Activated CD4-positive, alpha-beta T cell treated with anti-CD3 and anti-CD28 coated beads, Interleukin-10, Interleukin-2, amounts not matched to agents 100 ng/mL and 50 ng/mL, durations not matched to agents 16 hours and 8 hours (primary cell): ENCODE measurements at places on chromosomes 12 and 14.

- no peak for DNase-seq
These were observed 5.4 kb downstream of the FOXJ2 start for GRCh38 chr12:8037947-8038346.

GRCh38 chr12:67645601-67646000 lies 2.9 kb upstream of the DYRK2 start:
- DNase-seq = no peak

GRCh38 chr12:14700935-14701334 lies 4.5 kb upstream of the GUCY2C start:
- no peak for DNase-seq

DNA sequence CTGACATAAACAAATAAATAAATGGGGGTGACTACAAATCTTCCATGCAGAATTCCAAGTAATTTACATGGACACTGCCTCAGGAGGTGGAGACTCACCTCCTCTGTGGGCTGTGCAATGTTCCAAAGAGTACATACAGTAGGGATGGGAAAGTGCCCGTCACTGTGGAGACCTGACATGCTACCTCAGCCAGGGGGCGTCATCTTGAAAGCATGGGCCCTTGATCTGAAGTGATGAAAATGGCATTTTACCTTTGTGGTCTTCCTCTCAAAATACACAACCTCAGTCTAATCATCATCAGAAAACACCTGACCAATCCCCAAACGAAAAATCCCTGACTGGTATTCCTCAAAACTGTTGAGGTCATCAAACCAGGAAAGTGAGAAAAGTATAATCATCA lies 48.4 kb downstream of the ANAPC7 start:
- DNase-seq = peak; percentile 37

DNA sequence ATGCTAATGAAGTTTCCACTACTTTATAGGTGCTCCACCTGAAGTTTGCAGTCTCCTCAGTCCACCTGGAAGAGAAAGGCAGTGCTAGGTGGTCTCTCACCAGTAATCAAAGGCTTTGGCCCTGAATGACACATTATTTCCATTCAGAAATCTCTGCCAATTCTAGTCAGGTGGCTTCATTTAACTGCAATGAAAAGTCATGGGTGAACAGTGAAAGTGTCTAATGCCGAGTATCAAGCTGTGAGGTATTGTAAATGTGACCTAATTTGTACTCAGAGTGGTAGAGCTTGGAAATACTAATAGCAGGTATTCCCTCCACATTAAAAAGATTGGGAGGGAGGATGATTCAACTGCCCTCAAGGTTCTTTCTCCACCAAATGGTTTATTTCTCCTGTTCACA lies 220.9 kb upstream of the LRFN5 start:
- DNase-seq = no peak

DNA sequence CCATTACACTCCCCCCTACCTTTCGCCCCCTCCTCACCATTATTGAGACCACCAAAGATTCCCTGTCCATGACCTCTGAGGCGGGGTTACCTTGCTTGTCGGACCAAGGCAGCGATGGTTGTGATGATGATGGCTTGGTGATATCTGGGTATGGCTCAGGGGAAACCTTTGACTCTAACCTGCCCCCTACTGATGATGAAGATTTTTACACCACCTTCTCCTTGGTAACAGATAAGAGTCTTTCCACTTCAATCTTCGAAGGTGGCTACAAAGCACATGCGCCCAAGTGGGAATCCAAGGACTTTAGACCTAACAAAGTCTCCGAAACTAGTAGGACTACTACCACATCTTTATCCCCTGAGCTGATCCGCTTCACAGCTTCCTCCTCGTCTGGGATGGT lies 350.2 kb downstream of the DIO2 start:
- DNase-seq = no peak

GRCh38 chr12:76881142-76881541 lies 2.3 kb upstream of the CSRP2 start:
- no peak for DNase-seq

DNA sequence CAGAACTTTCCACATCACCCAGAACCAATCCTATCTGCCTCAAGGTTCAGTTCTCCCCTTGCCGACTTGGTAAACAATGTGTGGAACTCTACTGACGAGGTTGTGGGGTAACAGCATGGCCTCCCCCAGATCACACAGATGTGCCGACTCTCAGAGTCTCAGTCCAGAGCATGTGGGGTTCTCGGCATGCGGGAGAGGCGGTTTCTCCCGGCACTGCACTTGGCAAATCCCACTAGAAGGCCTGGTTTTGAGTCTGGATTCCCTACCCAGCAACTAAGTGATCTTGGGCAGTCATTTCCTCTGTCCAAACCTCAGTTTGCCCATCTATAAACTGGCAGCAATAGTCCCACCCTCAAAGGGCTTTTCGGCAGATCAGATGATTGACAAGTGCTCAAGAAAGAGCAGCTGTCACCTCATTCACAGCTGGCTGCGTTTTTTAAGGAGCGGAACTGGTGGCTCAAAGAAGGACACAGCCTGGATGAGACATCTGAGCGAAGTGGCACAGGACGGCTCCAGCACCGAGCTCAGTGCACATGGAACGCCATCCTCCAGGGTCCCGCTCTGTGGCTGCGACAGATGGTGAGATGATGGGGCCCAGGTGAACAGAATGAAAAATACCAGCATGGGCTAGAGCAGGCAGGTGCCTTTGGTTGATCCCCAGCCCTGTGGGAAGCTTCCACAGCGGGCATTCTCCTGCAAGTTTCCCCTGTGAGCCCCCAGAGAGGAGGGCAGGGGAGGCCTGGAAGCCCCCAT lies 7.3 kb downstream of the TESC start:
- no peak for DNase-seq

DNA sequence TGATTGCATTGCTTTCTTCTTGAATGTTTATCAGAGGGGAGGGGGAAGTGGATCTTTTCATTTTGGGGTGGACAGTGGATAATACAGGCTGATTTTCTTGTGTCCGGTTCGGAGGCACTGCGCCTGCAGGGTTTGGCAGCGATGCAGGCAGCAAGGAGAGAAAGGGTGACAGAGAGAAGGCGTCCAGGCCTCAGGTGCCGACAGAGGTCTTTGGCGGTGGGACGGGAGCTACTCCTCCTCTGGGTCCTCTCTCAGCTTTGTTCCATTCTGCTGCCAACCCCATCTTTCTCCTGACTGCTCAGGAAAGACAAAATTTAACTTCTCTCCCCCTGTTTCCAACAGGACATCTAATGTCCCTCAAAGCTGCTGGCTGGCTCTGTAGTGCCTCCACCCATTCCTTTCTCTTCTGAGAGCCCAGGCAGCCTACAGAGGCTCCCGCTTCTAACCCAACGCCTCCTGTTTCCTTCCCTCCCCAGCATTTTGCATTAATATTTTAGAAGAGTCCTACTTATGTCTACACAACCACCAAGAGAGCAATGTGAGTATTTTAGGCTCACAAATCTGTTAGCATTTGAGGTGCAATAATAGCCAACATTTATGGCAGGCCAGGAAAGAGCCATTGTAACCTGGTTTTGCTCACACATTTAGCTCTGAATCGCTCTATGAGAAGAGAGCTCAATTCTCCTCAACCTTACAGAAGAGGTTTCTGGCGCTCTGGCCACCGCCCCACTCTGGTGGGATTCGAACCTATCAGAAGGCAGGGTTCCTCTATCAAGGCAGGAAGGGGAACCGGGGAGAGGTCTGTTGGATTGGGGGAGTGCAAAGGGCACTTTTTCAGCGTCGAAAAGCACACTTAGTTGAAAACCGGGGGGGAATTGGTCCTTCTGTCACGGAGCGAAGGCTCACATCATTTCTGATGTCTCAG lies 7.1 kb upstream of the TBX5 start:
- DNase-seq = no peak

DNA sequence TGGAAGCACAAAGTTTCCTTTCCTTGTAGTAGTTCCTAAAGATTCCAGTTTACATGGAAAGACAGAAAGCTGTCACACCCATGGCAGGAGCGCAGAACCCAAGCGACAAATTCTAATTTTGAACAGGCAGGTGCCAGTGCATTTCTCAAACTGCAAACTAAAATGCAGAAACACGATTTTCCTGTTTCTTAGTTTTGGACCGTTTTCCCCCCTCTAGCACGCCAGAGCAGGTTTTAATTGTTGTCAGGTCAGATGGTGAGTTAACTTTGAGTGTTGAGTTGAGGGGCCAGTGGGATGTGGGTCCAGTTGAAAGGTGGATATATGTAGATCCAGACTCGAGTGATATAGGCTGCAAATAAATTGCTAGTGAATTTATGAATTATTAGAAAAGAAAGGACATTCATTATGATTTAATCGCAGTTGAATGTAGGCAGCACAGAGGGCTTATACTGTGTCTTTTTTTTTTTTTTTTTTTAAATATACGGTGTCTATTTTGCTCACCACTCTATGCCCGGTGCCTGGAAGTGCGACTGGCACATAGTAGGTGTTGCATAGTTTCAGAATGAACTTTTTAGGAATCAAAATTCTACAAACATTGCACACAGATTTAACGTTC lies 909 bp upstream of the ETFBKMT start:
- DNase-seq = no peak

DNA sequence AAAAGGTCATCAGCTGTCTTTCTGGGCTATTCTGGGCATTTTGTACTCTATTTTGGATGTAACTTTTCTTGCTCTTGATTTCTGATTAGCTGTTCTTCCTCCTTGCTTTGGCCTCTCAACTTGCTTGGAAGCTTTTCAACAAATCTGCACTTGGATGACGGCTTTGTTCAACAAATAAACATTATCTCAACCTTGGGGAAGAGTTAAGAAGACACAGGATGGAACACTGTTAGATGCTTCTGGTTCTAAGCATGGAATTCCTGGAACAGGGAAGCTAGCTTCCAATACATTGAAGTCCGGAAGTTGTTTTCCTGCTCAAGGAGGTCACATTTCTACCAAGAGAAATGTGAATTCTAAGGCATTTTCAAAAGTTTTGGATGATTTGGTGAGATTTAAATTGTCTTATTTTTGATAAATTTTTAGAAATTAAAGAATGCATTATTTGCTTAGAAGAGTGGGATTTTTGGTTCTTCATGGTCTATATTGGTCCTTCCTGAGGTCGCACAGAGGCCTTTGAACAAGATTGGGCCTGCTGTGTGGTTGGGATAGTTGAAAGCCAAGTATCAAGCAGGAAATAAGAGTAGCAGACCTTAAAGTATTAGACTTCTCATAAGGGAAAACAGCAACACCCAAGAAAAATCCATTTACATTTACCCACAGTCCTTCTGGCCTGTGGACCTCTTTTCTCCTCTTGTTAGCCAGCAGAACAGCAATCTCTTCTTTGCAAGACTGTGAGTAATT lies 59.2 kb downstream of the PPFIBP1 start:
- DNase-seq = no peak

- peak; percentile 79 for DNase-seq
These were observed 104.9 kb downstream of the ZC3H14 start for GRCh38 chr14:88667555-88668273.

- DNase-seq = no peak
These were observed 3.0 kb downstream of the NUAK1 start for GRCh38 chr12:106135781-106136180.

- DNase-seq = peak; percentile 14
These were observed 108.2 kb upstream of the SLC38A4 start for GRCh38 chr12:46933947-46934346.

DNA sequence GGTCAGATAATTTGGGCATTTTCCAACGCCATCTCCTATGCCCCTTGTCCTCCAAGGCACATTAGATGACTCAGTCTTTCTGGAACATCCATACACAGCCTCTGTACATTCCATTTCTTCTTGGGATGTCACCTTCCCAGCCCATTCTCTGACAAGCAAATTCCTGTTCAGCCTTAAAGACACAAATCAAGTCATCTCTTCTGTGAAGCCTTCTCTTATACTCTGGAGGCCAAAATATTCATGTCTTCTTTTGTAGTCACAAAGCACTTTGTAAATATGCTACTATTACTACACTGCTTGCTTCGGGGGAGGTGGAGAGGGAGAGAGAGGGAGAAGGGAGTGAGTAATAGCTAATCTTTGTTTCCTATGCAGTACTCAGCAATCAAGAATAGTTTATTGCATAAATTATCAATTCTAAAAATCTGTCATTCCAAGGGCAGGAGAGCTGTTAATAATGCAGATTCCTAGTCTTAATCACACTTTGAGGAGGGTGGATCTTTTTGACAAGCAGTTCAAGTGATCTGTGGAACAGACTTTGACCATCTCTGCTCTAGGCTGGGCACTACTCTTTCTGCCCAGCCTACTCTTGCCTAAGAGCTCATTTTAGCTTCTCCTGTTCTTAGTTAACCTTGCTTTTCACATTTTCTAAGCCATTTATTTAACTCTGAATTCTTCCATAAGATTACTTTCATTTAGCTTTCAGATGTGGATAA lies 27.9 kb downstream of the KCNMB4 start:
- DNase-seq = no peak

GRCh38 chr14:88793259-88793625 lies 489 bp upstream of the EML5 start:
- no peak for DNase-seq

GRCh38 chr12:49675137-49675536 lies 32.1 kb downstream of the FMNL3 start:
- no peak for DNase-seq

- DNase-seq = no peak
These were observed 139.7 kb upstream of the CCND2 start for GRCh38 chr12:4133636-4134447.

DNA sequence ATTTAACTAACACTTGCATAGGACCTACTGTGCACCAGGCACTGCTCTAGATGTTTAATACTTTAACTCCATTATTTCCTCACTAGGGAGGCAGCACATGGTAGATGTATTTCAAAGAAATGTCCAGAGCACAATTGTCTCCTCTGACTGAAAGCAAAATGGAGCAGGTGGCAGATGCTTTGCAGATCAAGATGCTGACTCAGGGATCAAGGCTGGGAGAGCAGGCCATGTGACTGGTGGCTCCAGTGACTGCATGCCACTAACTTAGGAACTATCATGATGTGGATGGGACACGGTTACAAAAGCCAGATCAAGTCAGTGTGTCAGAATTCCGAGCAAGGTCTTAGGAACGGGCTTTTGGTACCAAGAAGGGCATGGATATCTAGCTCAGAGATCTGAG lies 28.2 kb downstream of the SERPINA11 start:
- DNase-seq = no peak

DNA sequence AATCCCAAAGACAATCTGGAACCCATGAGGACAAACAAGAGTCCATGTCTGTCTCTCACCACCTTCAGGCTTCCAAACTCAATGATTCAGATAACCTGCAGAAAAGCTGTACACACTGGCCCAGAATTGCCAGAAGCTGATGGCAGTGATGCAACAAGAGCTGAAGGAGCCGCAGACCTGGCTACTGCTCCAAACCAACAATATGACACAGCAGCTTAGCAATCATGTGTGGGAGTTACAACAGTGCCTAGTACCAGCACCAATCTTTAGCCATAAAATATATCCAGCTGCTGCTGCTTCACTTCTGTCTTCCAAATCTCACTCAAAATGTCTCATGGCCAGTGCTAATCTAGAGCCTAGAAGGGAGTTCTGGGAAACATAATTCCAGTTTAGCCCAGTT lies 22.0 kb downstream of the RPS6KA5 start:
- no peak for DNase-seq

DNA sequence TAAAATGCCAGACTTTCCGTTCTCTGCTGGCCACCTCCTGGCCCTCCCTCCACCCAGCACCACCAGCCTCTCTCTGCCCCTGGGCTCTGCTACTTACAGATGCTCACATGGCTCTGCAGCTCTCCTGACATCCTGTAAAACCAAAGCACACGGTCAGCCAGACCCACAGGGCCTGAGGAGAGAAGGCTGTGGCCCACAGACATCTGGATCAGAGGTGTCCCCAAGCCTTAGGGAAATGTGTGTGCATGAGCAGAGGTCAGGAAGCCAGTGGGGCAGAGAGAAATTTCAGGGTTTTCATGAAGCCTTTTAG lies 11.5 kb downstream of the KRT77 start:
- DNase-seq = no peak
